Activated CD8-positive, alpha-beta T cell treated with anti-CD3 and anti-CD28 coated beads, Interleukin-2, amount 10 ng/mL, durations not matched to agents 7 days and 5 days (primary cell): ENCODE measurements at places on chromosomes 3 and 15. TPM values are rescaled to one million over a fixed set of nuclear protein-coding genes. Genes with fewer than 3 reads are reported as not detected.

The BCL2A1 gene
- 26.3 TPM for total RNA-seq

The CNTN4 gene
- total RNA-seq, result not detected

The GOLGA6D gene
- not detected for total RNA-seq

The CEP19 gene
- total RNA-seq, result 5.6 TPM

The SH2D7 gene
- 0.29 TPM for total RNA-seq

The SCAPER gene
- total RNA-seq, result 32.2 TPM

The SGO1 gene
- total RNA-seq, result 43.6 TPM

The FAIM gene
- total RNA-seq, result 5.9 TPM

The NOX5 gene
- not detected for total RNA-seq

The PIERCE2 gene
- not detected for total RNA-seq

The AAGAB gene
- total RNA-seq, result 57.2 TPM

The ADAMTS17 gene
- total RNA-seq, result 6.0 TPM

The OR5K2 gene
- not detected for total RNA-seq

The FBN1 gene
- total RNA-seq, result 0.81 TPM

The TEX55 gene
- total RNA-seq, result not detected

The WDR73 gene
- total RNA-seq, result 22.1 TPM

The TMEM207 gene
- not detected for total RNA-seq

The PDIA3 gene
- 313 TPM for total RNA-seq

The TMEM108 gene
- not detected for total RNA-seq

The ADGRG7 gene
- total RNA-seq, result 27.0 TPM

The C3orf85 gene
- not detected for total RNA-seq

The LIPH gene
- total RNA-seq, result not detected

The ANKDD1A gene
- total RNA-seq, result 9.1 TPM

The CLCN2 gene
- total RNA-seq, result 4.7 TPM

The ZCWPW2 gene
- total RNA-seq, result 0.42 TPM

The SEMA6D gene
- total RNA-seq, result not detected

The ATP13A5 gene
- total RNA-seq, result not detected

The WWTR1 gene
- total RNA-seq, result 0.53 TPM

The SV2B gene
- total RNA-seq, result not detected

The ARPP21 gene
- total RNA-seq, result not detected

The CCR1 gene
- total RNA-seq, result 41.4 TPM

The KLHL18 gene
- 29.8 TPM for total RNA-seq

The GPR62 gene
- total RNA-seq, result not detected

The PRR23C gene
- not detected for total RNA-seq

The DPPA2 gene
- not detected for total RNA-seq

The DISP2 gene
- 0.82 TPM for total RNA-seq

The KNG1 gene
- total RNA-seq, result not detected

The ARRDC4 gene
- 0.24 TPM for total RNA-seq

The MRPS22 gene
- 41.1 TPM for total RNA-seq

The GPR149 gene
- not detected for total RNA-seq

The TRIM42 gene
- not detected for total RNA-seq

The GOLGB1 gene
- 26.0 TPM for total RNA-seq

The MAP4 gene
- total RNA-seq, result 120 TPM

The SLC9C1 gene
- not detected for total RNA-seq

The PLA2G4E gene
- not detected for total RNA-seq

The SAMMSON gene
- not detected for total RNA-seq

The P2RY14 gene
- total RNA-seq, result 0.63 TPM

The DUOXA1 gene
- not detected for total RNA-seq

The DUOX1 gene
- total RNA-seq, result not detected
